Stimulated activated CD4-positive, alpha-beta T cell treated with anti-CD3 and anti-CD28 coated beads, Interleukin-15, amount 100 ng/mL, for 1 hour (primary cell): ENCODE measurements at places on chromosomes 16 and 17.
A peak's percentile ranks its signal among the peaks of the same experiment; 100 is the strongest.

GRCh38 chr17:40287159-40287493 is 553 bp upstream of the CDC6 start:
- DNase-seq, result no peak

GRCh38 chr17:1078831-1079561 is 82.1 kb downstream of the TIMM22 start:
- no peak for DNase-seq

DNA sequence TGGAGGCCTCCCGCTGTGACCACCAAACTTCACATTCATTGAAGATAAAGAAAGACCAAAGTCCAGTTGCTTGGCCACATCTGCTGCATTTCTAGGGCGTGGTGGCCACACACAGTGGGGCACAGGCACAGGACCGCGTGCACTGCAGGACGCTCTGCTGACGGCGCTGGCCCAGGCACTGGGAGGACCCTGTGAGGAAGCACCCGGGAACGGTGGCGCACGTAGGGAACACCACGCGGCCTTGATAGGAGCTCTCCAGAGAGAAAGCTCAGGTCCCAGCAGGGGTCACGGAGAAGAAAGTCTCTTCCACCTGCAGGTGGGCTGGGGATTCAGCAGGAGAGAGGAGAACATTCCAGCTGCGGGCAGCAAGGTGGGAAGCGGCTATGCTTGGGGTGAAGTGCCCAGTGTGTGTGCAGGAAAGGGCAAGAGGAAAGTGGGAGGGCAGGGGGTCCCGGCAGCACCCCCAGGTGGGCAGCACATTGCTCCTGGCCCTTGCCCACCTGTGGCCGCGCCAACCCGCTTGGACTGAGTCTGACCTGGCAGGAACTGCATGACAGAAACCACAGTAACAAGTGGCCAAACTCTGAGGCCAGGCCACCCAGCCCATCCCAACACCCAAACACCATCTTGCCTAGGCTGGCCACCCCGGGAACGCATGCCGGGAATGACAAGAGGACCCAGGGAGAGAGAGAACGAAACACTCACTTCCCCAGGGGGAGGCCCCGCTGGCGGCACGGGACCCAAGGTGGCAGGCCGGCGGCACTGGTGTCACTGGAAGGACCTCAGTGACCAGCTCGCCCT is 32.8 kb downstream of the TBC1D16 start:
- no peak for DNase-seq

DNA sequence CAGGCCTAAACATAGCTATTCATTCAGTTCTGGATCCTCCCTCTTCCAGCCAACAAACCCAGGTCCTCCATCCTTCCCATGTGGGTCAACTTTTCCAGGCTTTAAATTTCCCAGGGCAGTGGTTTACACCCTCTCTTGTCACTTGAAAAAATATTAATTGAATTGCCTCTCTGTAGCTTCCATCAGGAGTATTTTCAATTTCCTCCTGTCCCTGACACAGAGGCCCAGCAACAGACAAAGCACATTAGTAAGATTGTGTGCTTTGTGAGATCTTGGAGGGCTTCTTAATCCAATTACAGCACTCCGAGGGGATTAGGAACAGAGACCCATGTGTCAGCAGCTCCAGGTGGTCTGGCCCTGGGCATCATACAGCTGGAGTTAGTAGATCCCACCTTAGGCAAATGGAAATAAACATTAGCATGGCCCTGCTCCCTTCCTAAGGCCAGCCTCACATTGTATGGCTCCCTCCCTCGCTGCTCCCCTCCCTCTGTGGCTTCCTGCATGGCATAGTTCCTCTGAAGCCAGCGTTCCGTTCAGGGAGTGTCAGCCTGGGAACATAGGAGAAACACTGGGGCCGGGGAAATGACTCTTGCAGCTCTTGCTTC is 132.7 kb upstream of the HSBP1 start:
- no peak for DNase-seq

GRCh38 chr16:11234884-11235702 is 20.9 kb downstream of the SOCS1 start:
- no peak for DNase-seq

DNA sequence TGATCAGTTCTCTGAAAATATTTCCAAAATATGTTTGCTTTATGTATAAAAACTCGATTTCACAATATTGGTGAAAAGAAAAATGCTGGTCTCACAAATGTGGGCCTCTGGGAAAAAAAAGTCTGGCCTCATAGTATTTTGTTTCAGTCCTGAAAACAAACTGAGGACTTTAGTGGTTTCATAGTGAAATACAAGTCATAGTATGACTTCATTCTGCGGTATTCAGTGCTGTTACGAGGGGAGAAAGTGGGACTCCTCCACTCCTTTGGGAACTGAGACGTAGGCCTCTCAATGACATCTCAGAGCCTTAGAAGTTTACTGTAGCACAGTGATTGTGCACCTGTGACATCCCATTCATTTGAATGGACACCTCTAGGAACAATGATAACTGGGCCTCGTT is 56.0 kb downstream of the CYB561 start:
- DNase-seq, result no peak

DNA sequence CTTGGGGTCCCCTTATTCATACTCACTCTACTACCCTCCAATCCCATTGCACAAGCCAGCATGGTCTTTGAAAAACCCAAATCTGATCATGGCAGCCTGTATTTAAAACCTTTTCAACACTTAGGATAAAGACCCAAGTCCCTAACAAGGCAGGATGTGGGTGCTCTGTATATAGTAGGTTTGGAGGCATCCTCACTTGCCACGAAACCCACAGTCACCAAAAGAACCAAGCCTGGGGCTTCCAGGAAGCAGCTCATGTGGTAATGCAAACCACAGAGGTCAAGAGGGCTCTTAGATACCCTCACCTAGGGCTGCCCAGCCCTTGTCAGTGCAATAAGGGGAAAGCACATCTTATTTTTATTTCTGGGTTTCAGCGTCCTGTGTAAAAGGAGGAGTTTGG is 218.6 kb upstream of the ASIC2 start:
- no peak for DNase-seq

GRCh38 chr17:38613981-38614779 is 8.4 kb upstream of the SRCIN1 start:
- no peak for DNase-seq

- DNase-seq, result no peak
Measured at GRCh38 chr16:71373073-71373472, 14.6 kb downstream of the CALB2 start.

DNA sequence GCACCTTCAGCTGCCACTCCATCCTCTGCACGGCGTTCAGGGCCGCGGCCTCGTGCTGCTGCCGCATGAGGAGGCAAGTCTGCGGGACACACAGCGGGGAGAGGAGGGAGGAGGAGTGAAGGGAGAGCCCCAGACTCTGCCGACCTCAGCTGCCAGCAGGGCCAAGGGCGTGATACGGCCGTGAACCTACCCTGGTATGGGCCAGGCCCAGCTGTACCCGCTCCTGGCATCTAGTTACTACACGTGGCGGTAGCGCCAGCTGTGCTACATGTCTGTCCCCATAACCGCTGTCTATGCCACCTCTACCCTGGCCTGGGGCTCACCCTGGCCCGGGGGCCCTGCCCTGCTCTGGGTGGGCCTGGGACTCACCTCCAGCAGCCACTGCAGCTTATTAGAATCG is 51.1 kb downstream of the ZNF778 start:
- DNase-seq, result no peak

DNA sequence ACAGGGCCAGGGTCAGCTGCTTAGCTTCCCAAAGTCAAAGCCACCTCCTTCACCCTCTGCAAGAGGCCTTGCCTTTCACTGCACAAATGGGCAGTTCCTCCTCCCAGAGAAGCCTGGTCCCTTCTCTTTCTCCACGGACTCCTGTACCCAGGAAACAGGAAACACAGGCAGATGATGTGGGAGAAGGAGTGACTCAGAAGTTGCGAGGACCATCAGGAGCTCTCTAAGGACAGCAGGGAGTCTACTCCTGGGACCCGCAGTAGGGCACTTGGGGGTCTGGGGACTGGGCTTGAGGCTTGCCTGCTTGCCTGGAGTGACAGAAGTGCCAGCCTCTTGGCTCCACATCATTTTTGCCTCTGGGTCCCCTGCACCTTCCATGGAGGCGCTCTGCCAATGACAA is 47.4 kb upstream of the KSR1 start:
- DNase-seq, result no peak

- DNase-seq, result no peak
Measured at GRCh38 chr17:66837885-66838665, 3.2 kb downstream of the CACNG5 start.

GRCh38 chr16:89598199-89598598 is 15.2 kb upstream of the DPEP1 start:
- DNase-seq, result no peak

DNA sequence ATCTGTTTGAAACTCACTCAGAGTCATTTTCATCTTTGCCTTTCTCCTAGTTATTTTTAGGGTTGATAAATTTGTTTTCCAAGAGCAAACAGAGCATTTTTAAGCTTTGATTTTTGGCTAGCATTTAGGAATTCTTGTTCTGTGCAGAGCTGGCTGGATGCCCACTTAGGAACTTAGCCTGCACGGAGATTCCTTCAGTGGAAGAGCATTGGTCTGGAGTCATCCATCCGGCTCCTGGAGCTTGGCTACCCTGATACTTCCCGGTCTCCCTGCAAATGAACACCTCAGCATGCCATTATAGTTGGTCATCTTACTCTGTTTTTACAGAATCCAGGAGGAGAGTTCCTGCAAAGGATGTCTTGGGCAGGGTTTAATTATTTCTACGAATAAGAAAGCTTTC is 57.1 kb downstream of the SPECC1 start:
- DNase-seq, result no peak

DNA sequence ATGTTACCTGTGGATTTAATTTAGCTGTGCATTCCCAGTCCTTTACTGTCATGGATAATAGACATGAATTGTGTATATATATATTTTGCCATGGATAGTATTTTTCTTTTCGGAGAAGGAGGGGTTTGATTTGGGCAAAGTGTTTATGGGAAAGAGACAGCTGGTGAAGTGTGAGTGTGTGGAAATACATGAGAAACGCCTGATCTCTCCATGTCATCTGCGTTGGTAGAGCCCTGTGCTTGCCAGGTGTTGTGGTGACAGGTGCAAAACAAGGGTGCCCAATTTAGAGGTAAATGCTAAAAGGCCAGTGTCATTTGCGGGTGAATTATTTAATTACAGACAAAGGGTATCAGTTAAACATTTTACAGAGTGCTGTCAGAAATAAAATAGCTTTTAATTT is 23.4 kb downstream of the NDEL1 start:
- no peak for DNase-seq

- no peak for DNase-seq
Measured at GRCh38 chr16:56956756-56957155, 5.0 kb upstream of the CETP start.

DNA sequence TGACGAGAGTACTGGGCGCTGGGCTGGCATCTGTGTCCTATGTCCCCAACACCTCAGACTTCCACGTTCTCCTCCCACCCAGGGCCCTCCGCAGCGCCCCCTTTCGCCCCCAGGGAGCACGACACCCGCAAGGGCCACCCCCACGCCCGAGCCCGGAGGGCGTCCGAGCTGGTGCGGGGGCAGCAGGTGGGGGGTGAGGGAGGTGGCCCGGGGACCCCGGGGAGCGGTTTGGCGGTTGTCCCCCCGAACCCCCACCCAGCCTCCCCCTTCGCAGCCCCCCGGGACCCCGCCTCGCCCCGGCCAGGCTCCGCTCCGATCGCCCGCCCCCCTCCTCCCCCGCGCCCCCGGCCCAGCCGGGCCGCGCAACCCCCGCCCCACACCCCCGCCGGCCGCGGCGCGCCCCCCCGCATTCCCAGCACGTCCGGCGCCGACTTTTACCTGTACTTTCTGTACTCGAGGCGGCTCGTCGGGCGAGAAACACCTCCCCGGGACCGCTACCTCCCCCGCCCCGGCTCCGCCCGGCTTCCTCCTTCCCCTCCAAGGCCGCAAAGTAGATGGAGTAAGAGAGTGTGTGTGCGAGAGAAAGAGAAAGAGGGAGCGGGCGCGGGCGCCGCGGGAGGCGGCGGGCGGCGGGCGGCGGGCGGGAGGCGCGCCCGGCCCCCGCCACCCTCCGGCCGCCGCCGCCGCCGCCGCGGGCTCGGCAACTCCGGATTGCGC is 901 bp downstream of the CDYL2 start:
- DNase-seq, result peak; percentile 12

- DNase-seq, result no peak
Measured at GRCh38 chr17:72345536-72345935, 224.7 kb downstream of the SOX9 start.

DNA sequence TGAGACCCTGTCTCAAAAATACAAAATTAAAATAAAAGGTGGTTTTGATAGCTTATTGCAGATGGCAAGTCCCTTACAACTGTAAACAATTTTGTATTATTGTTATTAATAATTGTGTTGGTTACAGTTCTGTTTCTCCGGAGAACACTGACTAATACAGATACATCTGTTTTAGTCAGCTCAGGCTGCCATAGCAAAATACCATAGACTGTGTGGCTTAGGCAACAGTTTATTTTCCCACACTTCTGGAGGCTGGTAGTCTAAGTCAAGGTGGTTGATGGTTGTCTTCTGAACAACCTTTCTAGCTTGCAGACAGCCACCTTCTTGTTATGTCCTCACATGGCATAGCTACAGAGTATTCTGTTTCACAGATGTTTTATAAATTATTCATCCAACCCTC is 14.2 kb upstream of the IL21R start:
- DNase-seq, result no peak
